ENCODE measurements at places on chromosomes 1 and 21. TPM values are rescaled to one million over a fixed set of nuclear protein-coding genes. Genes with fewer than 3 reads are reported as not detected.
A peak's percentile ranks its signal among the peaks of the same experiment; 100 is the strongest.

DNA sequence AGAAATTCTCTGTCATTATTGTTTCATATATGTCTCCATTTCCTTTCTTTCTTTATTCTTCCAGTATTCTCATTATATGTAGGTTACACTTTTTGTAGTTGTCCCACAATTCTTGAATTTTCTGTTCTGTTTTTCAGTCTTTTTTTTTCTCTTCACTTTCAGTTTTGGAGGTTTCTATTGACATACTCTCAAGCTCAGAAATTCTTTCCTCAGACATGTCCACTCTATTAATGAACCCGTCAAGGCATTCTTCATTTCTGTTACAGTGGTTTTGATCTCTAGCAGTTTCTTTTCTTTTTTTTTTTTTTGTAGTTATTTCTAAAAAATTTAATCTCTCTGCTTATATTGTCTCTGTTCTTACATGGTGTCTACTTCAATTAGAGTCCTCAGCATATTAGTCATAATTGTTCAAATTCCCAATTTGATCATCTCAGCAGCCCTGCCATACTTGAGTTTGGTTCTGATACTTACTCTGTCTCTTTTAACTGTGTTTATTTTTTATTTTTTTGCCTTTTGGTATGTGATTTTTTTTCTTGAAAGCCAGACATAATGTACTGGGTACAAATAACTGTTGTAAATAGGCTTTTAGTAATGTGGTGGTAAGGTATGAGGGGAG, 49.5 kb upstream of the KCNK2 start:
- DNase-seq, result no peak

DNALI1 gene
- total RNA-seq, result 3.9 TPM

DNA sequence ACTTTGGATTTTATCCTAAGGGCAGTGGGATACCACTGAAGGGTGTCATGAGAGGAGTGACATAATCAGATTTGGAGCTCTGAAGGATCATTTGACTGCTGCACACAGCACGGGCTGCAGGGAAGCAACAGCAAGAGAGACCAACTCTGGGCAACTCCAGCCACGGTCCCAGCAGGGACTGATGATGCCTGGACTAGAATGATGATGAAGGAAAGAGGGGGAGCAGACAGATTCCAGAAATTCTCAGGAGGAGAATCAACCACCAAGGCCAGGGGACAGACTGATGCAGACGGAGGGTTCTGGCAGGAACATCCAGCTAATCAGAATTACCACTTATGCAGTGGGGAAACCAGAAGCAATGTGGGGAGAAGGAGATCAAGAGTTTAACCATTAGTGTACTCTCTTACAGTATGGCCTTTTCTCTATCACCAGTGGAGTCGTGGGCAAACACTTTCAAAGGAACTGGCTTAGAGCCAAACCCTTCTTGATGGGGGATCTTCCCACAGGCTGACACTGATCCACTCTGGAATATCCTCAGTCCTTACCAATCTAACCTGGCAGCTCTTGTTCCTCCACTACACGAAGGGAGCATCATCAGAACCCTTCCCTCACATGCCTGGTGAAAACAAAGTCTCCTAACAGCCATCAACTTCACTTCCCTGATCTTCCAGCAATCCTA, 3.3 kb downstream of the URB1 start:
- no peak for DNase-seq

DNA sequence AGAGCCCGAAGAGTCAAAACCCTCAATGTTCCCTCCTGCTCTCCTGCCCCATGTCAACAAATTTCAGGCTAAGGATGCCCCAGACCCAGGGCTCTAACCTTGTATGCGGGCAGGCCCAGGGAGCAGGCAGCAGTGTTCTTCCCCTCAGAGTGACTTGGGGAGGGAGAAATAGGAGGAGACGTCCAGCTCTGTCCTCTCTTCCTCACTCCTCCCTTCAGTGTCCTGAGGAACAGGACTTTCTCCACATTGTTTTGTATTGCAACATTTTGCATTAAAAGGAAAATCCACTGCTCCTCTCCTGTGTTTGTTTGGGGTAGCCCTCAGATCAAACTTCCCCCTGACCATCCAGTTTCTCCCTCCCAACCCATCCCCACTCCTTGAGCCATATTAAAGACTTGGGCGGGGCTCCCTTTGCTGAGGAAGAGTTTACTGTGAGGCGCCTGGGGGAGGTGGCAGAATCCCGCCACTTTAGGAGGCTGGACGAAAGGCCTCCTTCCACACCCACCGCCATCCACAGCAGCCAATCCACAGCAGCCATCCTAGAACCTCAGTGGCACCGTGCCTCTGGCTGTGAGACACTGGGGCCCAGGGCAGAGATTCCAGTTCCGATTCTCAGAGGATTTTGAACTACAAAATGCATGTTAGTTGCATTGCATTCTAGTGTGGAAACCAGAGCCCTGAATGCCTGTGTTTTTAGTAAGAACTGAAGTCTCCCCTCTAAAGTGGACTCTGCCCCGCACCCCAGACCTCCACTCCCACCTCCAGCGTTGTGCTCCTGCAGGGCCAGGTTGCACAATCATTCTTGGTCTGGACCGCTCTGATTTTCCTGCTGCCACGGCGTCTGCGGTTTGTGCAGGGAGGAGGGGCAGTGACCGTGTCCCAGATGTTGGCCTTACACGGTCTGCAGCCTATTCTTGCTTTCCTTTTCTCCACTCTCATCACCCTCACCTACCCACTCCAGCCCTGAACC, 3.0 kb downstream of the OLFML3 start:
- peak; percentile 90 for DNase-seq

RNF11 gene
- 101 TPM for total RNA-seq

All from posterior vena cava (tissue), 2 donors.